Activated T-cell treated with anti-CD3 and anti-CD28 coated beads, Interleukin-2, amount 50 U/mL, for 48 hours (primary cell): ENCODE measurements at places on chromosomes 5 and 9.

- no peak for DNase-seq
Observed at GRCh38 chr9:85332487-85332886, 409.3 kb downstream of the AGTPBP1 start.

GRCh38 chr9:129962451-129962864 lies 80.5 kb downstream of the FNBP1 start:
- no peak for DNase-seq

- no peak for DNase-seq
Observed at GRCh38 chr9:121785673-121786542, 134.5 kb downstream of the DAB2IP start.

GRCh38 chr5:42606464-42606869 lies 150.2 kb upstream of the CCDC152 start:
- DNase-seq: no peak

DNA sequence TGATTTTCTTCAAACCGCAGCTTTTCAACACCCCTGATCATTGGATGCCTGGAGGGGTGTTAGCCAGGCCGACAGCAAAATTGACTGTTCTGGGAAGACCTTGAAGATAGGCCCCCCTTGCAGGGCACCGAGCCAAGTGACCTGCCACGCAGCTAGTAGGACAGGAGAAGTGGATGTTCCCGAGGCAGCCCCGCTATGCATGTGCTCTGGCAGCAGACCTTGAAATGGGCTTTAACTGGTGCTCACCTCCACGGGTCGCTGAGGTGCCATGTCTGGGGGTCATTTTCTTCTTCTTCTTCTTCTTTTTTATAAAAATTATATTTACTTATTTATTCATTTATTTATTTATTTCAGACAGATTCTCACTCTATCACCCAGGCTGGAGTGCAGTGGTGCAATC lies 12.6 kb downstream of the FGF18 start:
- no peak for DNase-seq

DNA sequence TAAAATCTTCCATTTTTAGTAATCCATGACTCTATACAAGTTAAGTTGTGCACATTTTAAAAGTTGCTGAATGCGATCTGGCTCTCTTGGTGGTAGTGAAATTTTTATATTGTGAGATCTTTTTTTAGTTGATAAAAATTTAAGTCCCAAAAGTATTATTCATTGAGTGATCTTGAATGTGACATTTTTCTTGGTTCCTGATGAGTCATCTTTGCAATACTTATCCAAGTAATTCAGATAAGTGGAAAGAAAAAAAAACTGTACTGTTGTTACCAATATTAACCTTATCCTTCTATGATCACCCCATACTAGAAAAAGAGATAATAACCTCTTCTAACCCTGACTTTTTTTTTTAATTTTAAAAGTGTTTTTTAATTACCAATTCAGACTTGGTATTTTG lies 601.3 kb downstream of the PSAT1 start:
- no peak for DNase-seq

GRCh38 chr5:74578356-74579044 lies 62.0 kb downstream of the ENC1 start:
- no peak for DNase-seq

- DNase-seq: no peak
Observed at GRCh38 chr5:72363166-72363802, 43.1 kb downstream of the PTCD2 start.

DNA sequence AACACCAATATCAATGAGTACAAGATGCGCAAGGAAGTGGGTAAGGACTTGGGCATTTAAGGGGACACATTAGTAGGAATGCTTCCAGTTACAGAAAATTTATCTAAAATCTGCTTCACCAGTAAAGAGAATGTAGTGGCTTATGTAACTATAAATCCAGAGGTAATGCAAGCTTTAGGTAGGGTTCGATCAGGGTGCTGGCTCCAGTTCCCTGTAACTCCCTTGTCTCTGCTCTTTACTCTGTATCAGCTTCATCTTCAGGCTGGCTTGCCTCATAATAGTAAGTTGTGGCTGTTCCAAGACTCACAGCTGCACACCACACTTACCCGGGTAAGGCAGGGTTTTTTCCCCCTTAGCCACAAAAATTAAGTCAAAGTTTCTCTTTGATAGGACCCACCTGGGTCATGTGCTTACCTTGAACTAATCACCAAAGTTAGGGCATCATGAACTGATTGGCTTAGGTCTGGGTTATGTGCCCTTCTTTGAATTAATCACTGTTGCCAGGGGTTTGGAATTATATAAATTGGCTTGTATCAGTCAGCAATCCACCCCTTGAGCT lies 35.5 kb downstream of the ARHGEF37 start:
- no peak for DNase-seq

- DNase-seq: no peak
Observed at GRCh38 chr5:94499806-94500205, 118.6 kb downstream of the KIAA0825 start.

DNA sequence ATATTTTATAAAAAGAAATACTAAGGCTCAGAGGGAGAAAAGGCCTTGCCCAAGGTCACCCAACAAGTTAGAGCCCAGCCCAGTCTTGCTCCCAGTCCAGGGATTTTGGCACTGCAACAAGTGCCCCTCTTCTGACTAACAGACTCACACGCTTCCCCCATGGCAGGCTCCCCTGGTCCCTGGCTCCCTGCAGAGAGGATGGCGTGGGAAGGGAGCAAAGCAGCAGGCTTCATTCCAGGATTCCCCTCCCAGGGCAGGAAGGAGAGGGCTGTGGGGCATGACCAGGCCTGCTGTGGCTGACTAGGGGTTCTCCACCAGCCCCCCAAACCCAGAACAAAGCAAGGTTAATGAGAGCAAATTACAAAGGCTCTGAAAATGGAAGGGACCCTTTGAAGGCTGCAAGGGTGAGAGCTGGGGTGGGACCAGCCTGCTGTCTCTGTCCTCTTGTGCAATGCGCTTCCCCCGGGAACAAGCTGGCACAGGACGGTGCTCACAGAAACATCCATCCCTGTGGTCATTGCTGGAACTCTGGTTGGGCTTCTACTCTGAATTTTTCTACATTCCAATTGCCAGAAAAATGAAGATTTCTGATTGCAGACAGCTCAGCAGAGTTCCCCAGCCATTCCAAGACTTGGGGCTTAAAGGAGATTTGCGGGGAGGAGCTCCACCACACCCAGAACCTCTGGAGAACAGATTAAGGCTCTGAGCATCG lies 37.1 kb upstream of the FAT2 start:
- DNase-seq: no peak

DNA sequence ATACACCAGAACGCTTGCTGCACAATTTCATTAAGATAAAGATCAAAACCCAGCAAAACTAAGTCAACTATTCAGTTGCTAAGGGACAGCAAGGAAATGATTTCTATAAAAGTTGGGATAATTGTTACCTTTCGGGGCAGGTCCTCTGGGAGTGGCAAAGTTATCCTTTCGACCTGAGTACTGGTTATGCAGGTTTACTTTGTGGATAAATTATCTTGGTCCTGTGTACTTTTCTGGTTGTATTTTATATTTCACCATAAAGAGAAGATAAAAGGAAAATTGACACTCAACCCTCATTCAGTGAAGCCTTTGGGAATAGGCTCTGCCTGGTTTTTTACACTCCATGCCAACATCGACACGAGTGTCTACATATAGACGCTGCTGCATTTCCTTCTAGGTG lies 146.5 kb downstream of the SYK start:
- no peak for DNase-seq

GRCh38 chr5:83608122-83608521 lies 112.5 kb downstream of the HAPLN1 start:
- no peak for DNase-seq

- no peak for DNase-seq
Observed at GRCh38 chr9:254516-254915, 39.9 kb downstream of the DOCK8 start.

DNA sequence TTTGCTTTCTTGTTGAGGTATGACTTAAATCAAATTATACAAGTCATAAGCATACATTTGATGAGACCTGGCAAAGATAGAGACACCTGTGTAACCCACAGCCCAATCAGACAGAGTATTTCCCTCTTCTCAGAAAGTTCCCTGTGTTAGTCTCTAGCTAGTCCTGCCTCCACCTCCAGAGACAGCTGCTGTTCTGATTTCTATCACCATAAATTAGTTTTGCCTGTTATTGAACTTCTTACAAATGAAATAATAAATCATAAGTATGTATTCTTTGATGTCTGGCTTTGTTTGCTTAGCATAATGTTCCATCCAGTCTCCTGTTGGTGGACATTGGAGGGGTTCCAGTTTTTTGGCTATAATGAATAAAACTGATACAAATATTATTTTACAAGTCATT lies 194.5 kb downstream of the ICE1 start:
- DNase-seq: no peak

- no peak for DNase-seq
Observed at GRCh38 chr9:115211413-115212124, 93.6 kb upstream of the TNC start.

DNA sequence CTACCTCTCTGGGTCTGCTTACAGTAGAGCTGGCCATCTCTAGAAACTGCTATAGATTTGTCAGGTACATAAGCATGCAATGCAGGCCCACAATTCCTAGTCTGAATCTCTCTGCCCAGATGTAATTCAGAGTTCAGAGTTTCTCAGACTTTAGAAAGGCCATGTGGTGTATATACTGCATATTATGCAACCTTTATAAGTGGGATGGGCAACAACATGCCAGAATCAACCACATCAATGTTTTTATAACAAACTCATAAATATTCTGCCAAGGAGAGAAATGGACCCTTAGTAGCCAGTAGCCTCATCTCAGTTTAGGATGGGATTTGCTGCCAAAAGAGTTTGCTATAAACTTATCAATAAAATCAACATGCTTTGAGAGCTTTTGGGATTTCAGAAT lies 78.8 kb downstream of the SLC1A1 start:
- no peak for DNase-seq

DNA sequence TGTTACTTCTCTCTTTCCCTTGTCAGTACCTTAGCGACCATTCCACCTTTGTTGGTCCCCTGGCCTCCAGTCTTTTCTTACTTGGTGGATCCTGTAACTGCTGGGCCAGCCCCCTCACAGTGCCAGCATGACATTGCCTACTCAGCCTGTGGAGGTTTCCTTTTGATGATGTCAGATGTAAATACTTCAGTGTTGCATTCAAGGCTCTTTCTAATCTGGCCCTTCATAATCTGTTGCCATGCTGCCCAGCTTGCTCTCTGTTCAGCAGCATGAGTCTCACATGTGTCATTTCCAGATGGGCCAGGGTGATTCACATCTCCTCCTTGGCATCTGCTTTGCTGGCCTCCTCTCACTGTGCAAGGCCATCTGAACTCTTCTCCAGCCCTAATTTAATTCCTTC lies 57.1 kb downstream of the MAST4 start:
- no peak for DNase-seq

DNA sequence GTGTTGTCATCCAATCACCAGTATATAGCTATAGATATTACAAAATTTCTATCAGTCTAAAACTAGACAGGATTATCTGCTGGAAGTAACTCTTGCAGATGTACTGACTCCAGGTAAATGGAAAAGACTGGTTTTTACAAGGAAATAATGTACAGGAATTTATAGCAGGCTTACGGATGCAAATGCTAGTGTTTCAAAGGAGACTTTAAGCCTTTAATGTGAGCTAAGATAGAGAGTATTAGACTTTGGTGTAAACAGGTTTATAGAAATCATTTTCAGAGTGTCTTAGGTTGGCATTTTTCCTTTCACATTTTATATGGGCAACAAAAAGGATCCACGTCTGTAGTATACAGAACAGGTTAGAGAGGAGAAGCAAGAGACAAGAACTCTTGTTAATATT lies 16.1 kb downstream of the ZNF608 start:
- DNase-seq: no peak

DNA sequence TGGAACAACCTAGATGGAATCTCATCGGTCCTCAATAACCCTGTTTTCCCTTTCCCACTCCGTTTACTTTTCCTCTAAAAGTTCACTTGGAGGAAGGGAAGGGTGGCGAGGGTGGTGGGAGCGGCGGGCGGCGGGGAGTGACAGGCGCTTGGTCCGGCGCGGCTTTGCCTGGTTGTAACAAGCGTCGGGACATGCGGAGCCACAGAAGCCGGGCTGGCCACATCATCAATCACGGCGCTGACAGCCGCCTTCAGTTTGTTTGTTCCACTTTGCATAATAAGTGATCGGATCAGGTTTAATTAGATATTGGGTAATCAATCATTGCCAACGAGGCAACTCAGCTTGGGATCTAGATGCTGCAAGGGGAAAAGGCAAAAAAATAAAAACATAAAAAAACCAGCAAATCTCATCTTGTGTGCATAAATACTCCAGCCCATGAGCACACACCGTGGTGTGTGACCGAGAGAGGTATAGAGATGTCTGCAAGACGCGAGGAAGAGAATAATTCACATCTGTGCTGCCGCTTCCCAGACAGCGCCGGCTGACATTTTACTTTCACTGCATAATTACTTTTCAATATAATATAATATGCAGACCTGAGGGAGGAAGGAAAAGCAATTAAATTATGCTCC lies 396.2 kb upstream of the IRX4 start:
- no peak for DNase-seq

- DNase-seq: no peak
Observed at GRCh38 chr9:122845116-122845515, 16.7 kb upstream of the PDCL start.

DNA sequence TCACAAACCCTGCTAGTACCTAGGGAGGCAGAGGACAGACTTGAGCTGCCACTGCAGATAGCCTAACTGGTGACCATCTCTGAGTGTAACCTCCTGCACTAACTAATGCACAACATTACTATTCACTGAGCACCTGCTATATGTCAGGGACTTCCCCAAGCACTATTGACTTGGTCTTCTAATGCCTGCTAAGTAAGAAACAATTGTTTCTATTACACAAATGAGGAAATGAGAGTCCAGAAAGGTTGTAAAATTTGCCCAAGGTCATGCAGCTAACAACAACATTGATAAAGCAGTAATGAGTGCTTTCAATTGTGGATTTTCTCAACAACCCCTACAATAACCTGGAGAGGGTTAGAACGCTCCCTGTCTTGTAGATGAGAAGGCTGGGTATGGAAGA lies 183.7 kb downstream of the ZNF462 start:
- DNase-seq: no peak

DNA sequence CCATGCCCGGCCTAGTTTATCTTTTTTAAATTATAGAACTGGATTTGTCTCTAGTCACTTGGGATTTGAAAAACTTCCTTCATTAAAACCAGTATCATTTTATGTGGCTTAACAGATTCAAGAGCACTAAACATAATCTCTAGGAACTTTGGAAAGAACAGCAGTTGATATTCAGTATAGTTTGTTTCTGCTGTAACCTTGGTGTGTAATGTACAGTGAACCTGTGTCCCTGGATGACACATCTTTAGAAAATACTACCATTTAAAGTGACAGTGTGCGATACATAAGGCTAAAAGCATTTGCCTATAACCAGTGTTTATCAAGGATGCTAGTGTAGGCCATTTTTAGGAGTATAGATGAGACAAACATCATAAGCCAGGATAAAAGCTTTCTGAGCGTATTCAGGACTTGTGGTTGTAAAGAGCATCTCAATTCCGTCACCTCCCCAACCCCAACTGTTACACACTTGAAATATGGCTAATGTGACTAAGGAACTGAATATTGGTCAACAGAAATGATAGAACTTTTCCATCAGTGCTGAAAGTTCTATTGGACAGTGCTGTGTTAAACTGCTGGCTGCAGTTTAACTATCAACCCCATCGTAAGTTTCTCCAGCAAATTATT lies 4.4 kb downstream of the SNX18 start:
- DNase-seq: no peak
